Small intestine (tissue), 16 donors: ENCODE measurements at places on chromosomes 5 and 9. TPM values are rescaled to one million over a fixed set of nuclear protein-coding genes. Genes with fewer than 3 reads are reported as not detected.

- H3K36me3 ChIP-seq = no peaks in the 10 kb centered on the region
- no peak overlapping the region for H3K4me3 ChIP-seq
- no peaks in the 10 kb centered on the region for H3K4me1 ChIP-seq
These were observed 513.5 kb downstream of the DMAC1 start for GRCh38 chr9:7286101-7286500.

DNA sequence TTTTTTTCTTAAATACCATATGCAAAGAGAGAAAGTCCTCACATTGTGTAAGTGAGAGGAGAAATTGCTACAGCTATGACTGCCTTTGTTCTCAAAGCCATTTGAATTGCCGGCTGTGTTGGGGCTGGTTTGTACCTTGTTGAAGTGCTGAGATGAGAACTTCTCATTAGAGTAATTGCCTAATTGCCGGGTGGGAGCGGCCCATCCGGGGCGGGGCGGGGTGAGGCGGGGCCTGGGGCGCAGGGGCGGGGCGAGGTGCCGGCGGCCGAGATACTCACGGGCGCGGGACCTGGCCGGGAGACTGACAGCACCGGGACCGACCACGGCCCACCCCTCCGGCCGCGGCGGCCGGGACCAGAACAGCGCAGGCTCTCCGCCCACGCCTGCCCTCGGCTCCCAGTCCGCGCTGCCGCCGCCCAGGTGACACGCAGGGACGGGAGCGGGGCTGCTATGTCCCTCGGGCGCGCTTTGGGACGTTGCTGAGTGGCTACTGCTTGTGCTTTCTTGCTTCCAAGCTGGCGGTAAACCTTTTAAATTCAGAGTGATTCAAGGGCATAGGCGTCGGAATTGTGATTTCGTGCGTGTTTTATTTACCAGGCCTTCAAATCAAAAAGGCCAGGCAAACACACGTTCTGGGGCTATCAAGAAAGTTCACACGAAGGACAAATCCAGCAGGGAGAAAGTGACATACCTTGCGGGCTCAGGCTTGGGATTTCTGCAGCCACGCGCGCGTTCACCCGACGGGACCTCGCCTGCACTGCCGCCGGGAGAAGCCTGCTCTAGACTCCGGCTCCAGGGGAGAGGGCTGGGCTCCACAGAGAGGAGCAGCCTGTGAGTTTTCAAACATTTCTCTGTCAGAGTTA lies 269.1 kb downstream of the FANCC start:
- peak; percentile 76 for DNase-seq
- H3K4me1 ChIP-seq = no peaks in the 10 kb centered on the region
- H3K27ac ChIP-seq = peak overlapping the region; percentile 82
- H3K36me3 ChIP-seq = no peaks in the 10 kb centered on the region
- H3K4me3 ChIP-seq = peak overlapping the region; percentile 45
- H3K27me3 ChIP-seq = no peaks in the 10 kb centered on the region

- DNase-seq = no peak
- no peaks in the 10 kb centered on the region for H3K36me3 ChIP-seq
- no peak overlapping the region for H3K27ac ChIP-seq
- H3K27me3 ChIP-seq = no peaks in the 10 kb centered on the region
- H3K4me3 ChIP-seq = no peak overlapping the region
These were observed 660.7 kb upstream of the ADAMTS16 start for GRCh38 chr5:4479426-4479825.

The FSTL4 gene
- polyA plus RNA-seq = not detected

GRCh38 chr5:126117044-126117443 lies 306.2 kb upstream of the GRAMD2B start:
- H3K36me3 ChIP-seq = no peaks in the 10 kb centered on the region
- H3K4me1 ChIP-seq = no peaks in the 10 kb centered on the region
- no peak for DNase-seq
- H3K27ac ChIP-seq = no peak overlapping the region

- H3K4me1 ChIP-seq = no peaks in the 10 kb centered on the region
- no peak overlapping the region for H3K4me3 ChIP-seq
- H3K36me3 ChIP-seq = no peaks in the 10 kb centered on the region
- no peak overlapping the region for H3K27ac ChIP-seq
These were observed 5.0 kb upstream of the POLR1E start for GRCh38 chr9:37480759-37481158.

- no peaks in the 10 kb centered on the region for H3K4me1 ChIP-seq
- H3K27me3 ChIP-seq = peaks cover 3% of the 10 kb centered on the region
- H3K4me3 ChIP-seq = no peak overlapping the region
- H3K36me3 ChIP-seq = no peaks in the 10 kb centered on the region
- H3K27ac ChIP-seq = no peak overlapping the region
These were observed 119.6 kb upstream of the IL12B start for GRCh38 chr5:159449925-159450324.

The GZMA gene
- 4.9 TPM for polyA plus RNA-seq

GRCh38 chr5:74063346-74063745 lies 437.4 kb downstream of the ARHGEF28 start:
- no peaks in the 10 kb centered on the region for H3K4me1 ChIP-seq
- H3K27ac ChIP-seq = no peak overlapping the region
- H3K27me3 ChIP-seq = no peaks in the 10 kb centered on the region
- no peak for DNase-seq
- no peak overlapping the region for H3K4me3 ChIP-seq
- no peaks in the 10 kb centered on the region for H3K36me3 ChIP-seq

GRCh38 chr5:143664623-143665022 lies 147.3 kb upstream of the HMHB1 start:
- H3K27me3 ChIP-seq = no peaks in the 10 kb centered on the region
- H3K4me1 ChIP-seq = no peaks in the 10 kb centered on the region
- no peaks in the 10 kb centered on the region for H3K36me3 ChIP-seq

- H3K27ac ChIP-seq = no peak overlapping the region
- no peaks in the 10 kb centered on the region for H3K36me3 ChIP-seq
- H3K4me1 ChIP-seq = no peaks in the 10 kb centered on the region
- H3K4me3 ChIP-seq = no peak overlapping the region
- no peaks in the 10 kb centered on the region for H3K27me3 ChIP-seq
- no peak for DNase-seq
These were observed 450.5 kb upstream of the CDH10 start for GRCh38 chr5:25095261-25095660.

DNA sequence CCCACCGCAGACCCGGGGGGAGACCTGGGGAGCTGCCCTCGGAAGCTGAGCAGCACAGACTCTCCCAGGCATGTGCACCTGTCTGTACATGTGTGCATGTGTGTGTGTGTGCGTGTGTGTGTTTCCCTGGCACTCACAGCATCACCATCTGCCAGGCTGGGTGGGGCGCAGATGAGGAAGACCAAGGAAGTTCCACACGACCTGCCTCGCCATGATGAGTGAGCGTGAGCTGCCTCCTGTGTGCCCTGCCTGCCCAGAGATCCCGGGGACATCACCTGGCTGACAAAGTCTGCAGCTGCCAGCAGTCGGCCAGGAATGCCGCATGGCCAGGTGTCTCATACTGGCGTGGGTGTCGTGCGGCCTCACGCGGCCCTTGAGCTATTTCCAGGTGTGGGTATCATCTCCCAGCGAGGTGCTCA lies 4.0 kb upstream of the GPSM1 start:
- peaks cover 17% of the 10 kb centered on the region for H3K4me1 ChIP-seq
- no peaks in the 10 kb centered on the region for H3K36me3 ChIP-seq
- DNase-seq = peak; percentile 32
